ENCODE measurements at places on chromosomes 2 and 18.

DNA sequence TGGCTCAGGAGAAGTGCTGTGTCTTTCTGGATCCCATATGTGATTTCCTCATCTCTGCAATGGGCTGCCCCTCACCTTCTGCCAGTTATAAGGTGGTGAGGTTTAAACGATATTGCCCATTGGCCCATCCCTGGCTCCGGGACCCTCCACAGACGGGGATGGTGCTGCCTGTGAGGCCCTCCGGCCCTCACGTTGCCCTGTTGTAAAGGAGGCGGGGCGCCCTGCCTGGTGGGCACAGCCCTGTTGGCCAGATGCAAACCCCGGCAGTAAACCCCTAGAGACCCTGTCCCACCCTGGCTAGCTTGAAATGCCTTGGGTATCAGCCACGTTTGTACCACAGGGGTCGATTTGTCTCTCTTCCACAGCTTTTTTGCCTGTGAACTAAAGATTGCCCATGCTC is 7.4 kb downstream of the ARHGEF4 start:
- no peak for DNase-seq

DNA sequence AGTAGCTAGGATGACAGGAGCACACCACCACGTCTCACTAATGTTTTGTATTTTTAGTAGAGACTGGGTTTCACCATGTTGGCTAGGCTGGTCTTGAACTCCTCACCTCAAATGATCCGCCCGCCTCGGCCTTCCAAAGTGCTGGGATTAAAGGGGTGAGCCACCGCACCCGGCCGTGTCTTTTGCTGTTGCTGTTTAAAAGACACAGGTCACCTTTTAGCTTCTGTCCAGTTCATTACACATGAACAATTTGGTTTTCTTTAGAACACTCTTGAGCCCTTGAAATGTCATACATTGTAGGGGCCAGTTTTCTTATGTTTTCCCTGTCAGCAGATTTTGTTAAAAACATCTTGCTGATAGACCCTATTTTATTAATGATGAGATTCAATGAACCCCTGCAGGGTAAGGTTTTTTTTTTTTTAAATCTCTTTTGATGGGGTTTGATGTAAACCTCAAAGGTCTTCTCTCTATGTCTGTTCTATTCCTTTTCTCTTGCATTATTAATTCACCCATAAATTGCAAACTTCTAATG is 61.0 kb upstream of the AGPS start:
- DNase-seq, result no peak

DNA sequence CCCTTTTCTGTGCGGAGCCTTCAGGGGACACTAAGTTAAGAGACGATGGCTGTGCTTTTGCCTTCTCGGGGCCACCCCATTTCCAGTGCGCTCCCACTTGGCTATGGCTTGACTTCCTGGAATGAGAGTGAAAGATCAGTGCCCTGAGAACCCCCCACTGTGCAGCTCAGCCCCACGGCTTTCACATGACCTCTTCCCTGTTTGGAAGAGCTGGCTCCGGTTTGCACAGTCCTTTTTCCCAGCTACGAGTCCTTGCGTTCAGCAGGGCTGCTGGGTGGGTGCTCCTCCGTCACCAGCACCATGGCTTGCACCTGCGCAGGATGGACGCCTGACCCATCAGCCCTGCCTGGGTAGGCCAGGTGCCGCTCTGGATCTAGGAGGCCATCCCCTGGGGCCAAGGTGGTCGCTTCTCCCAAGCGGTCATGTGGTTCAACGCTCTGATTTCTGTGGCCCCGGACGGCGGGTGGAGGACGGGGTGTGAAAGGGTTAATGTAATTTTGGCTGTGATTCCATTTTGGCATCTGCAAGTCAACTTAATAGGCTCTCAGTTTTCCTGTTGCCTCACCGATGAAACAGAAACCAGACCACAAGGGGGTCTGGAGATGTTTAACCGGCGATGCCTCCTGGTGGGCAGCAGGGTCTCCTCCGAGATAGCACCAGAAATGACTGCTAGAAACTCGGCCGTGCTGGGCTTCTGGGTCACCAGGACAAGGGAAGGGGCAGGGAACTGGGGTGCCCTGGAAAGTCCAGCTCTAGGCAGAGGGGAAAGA is 113.1 kb upstream of the HAAO start:
- DNase-seq, result no peak

DNA sequence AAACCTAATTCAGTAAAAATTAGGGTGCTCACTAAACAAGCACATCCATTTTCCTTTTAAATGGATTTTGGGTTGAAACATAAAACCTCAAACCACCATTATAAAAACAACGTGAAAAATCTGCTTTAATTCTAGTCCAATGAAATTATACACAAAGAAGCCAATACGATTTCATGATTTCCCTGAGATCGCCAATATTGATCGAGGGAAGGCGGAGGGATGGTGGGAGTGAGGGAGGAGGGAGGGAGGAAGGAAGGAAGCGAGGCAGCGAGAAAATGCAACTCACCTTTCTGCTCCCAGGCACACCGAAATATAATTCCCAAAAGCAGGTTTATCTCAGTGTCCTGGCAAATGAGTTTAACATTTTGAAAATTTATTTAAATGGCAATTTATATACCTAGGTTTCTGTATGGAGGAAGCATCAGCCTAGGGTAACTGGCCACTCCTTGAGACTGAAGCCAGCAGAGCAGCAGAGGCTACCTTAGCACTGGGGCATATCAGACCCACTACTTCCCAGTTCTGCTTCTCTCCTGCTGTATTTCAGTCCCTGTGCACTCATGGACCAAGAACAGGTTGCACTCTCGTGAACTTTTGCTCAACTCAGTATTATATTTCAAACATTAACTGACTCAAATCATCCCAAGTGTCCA is 2.3 kb upstream of the ONECUT2 start:
- no peak for DNase-seq

DNA sequence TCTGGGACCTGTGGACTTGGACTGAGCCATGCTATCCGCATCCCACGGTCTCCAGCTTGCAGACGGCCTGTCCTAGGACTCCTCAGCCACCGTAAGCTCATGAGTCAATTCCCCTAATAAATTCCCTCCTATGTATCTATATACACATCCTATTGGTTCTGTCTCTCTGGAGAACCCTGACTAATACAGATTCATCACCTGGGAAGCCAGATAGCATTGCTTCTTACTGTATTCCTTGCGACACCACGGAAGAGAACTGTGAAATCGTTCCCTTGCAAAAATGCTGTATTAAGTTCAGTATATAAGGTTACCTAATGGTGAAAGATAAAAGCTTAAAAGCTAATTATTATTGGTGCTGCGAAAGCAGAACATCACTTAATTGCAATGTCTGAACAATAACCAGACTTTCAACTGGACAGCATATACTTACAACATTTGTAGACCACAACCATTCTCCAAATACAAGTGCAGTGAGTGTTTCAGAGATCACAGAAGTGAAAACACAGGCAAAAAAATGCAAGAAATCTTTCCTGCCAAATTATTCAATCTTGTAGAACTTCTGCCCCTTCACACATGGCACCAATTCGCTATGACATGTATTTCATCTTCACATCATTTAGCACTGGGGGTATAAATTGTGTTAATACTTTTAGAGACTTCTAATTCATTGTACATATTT is 352.9 kb downstream of the TXNL1 start:
- no peak for DNase-seq

GRCh38 chr2:36404318-36404717 is 48.7 kb downstream of the CRIM1 start:
- no peak for DNase-seq

- no peak for DNase-seq
Measured at GRCh38 chr2:161825429-161825828, 201.2 kb downstream of the SLC4A10 start.

- DNase-seq, result no peak
Measured at GRCh38 chr2:233410196-233410760, 56.0 kb downstream of the DGKD start.

DNA sequence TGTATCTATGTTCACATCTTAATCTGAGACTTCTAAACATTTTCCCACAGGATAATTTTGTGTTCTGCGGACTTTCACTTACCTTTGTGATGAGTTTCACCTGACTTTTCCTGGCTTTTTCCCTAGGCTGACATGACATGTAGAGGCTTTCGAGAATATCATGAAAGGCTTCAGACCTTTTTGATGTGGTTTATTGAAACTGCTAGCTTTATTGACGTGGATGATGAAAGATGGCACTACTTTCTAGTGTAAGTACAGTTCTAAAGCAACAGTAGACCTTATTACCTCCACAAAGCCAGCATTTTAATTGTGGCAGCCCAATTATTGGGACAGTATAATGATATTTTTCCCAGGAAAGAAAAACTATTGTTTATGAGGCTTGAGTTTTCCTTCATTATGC is 34.1 kb upstream of the METAP1D start:
- no peak for DNase-seq

DNA sequence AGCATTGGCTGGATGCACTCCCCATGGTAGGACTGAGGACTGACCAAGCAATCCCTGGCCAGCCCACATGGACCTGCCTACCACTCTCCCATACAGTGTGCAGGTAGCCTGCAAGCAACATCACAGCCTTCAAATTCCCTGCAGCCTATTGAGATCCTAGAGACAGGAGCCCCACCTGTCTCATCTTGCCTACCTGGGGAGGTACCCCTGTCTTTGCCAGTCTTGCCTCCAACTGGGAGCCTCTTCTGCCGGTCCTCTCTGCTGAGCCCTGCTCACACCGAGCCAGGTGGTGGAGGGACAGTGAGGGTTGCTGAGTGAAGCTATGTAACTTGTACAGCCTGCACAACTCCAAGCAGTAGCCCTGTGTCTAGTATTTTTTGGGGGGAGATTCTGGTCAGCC is 29.9 kb downstream of the TTC32 start:
- no peak for DNase-seq

GRCh38 chr2:118971245-118972122 is 29.5 kb downstream of the MARCO start:
- no peak for DNase-seq

GRCh38 chr2:58047373-58047935 is 848 bp downstream of the VRK2 start:
- DNase-seq, result no peak

DNA sequence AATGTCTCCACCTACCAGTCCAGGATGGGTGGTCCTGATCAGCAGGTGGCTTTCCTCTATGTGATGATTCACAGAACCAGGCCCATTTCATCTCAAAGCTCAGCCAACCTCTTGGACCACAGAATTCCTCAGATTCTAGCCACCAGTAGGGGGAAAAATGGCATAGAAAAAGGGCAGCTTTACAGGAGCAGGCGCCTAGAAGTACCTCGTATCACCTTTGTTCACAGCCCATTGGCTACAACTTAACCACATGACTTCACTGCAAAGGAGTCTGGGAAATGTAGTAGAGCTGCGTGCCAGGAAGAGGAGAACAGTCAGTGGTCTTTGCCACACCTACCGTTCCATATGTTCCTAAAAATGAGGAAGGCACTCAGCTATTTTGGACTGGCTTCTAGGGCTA is 62.8 kb upstream of the DTNA start:
- no peak for DNase-seq

DNA sequence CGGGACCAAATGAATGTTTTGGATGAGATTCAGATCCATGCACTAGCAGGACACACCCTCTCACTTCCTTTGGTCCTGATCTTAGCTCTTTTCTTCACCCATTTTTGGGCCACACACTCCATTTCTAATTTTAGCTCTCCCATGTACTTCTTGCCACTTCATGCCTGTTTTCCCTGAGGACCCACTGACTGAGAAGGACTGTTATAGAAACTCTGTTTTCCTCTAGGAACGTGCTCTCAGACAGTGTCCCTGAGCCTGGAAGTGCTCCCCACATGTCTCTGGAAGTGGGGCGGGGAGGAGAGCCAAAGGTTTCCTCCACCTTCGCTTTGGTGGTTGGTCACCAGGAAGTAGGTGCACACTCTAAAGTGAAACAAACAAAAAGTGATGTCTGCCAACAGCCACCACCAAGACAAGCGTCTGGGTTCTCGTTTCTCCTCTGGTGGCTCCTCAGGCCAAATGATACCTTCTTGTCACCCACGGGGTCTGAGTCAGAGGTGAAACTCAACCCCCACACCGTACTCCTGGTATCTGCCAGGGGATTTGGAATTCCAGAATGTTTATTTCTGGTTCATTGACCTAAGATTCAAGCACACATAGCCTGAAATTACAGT is 74.7 kb downstream of the MERTK start:
- no peak for DNase-seq

- no peak for DNase-seq
Measured at GRCh38 chr18:57976230-57976773, 67.7 kb upstream of the NEDD4L start.

DNA sequence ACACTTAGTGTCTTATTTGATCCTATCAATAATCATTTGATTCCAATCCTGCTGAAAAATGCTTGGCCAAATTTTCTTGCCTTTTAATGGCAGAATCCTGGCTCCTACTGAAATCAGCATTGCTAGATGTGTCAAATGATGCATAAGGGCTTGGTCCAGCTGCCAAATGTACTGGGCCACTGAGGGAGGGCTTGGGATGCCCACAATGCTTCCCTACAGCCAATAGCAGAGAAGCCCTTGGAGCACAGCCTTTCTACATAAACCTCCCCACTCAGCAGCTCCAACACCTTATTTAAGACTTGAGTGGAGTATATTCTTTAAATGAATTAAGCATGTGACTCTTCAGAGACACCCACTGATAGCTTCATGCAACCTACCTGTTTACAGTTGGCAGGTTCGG is 3.6 kb downstream of the ALK start:
- no peak for DNase-seq

- no peak for DNase-seq
Measured at GRCh38 chr18:74547860-74548259, 13.6 kb downstream of the CNDP1 start.

- no peak for DNase-seq
Measured at GRCh38 chr2:233758849-233759248, 1.2 kb upstream of the UGT1A1 start.

DNA sequence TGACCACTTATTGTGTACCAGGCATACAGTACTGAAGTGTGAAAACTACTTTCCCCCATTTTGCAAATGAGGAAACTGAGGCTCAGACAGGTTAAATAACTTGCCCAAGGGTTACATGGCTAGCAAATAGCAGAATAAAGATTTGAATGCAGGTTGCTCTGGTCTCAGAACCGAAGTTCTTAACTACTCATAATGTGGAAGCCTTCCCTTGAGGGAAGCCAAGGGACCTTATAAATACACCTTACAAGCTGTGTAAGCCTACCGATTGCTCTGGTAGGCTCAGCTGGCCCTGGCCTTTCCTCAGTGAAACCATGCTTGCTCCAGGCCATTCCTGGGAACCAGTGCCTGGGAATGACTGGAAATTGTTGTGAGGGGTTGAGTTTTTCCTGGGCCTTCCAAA is 114.6 kb upstream of the CDCA7 start:
- DNase-seq, result no peak

DNA sequence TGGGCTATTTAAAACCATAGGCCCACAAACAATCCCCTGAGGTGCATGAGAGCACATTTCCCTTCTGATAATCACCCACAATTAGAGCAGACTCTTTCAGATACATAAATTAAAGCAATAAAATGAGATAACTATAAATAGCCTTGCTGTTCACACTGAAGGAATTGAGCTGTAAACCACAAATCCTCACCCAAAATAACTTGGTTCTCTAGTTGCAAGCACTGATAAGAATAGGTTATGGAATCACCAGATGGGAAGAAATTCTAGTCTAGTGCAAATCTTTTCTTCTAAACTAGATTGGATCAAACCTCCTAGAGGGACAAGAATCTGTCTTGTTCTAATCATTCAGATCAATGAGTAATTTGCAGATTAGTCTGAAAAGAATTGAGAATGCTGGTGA is 64.6 kb downstream of the NAB1 start:
- no peak for DNase-seq

GRCh38 chr18:48831802-48832201 is 119.0 kb downstream of the SMAD7 start:
- no peak for DNase-seq

GRCh38 chr18:35432565-35433001 is 55.4 kb upstream of the ZNF396 start:
- no peak for DNase-seq

- no peak for DNase-seq
Measured at GRCh38 chr2:190497428-190497827, 37.1 kb downstream of the NEMP2 start.
